GDM1 (cell line): ENCODE measurements at places on chromosomes 5 and 9.

DNA sequence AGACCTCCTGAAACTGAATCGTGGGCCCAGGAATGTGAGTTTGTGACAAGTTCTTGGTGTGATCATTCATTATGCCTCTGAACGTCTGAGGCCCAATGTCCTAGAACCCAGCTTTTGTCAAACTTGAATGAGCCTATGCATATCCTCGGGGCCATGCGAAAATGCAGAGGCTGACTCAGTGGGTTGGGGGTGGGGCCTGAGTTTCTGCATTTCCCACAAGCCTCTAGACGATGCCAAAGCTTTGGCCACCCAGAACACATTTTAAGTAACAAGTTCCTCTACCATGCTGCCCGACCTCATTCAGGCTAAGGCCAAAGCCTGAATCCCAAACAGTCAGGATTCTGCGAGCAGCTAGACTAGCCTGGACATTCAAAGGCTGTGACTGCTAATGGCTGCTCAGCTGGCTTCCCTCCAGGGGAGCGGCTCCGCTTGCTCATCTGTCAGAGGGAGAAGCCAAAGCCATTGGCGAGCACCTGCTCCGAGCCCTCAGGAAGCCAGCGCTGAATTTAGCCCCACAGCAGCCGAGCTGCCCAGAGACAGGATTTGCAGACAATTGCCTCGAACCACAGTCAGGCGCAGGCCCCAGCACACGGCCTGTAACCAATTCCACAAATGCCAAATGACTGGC, 177.5 kb downstream of the ZDHHC21 start:
- DNase-seq: no peak

GRCh38 chr9:116058421-116058820, 95.2 kb upstream of the PAPPA start:
- no peak for DNase-seq

GRCh38 chr5:73938938-73939320, 312.9 kb downstream of the ARHGEF28 start:
- DNase-seq: no peak

DNA sequence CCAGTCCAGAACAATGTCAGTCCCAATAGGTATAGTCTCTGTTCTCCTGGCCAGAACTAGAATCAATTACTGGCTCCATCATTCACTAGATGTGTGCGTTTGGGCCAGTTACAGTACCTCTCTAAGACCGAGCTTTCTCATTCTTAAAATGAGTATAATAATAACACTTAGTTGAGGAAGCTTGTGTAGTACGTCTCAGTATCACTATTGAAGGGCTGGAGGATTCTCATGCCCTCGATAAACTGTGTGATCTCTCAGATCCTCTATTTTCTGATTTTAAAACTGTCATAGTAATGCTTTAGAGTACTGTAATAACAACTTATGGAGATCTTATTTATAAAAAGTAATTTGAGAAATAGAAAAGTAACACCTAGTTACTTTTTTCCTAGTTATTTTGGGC, 50.7 kb downstream of the CDKN2A start:
- DNase-seq: no peak

DNA sequence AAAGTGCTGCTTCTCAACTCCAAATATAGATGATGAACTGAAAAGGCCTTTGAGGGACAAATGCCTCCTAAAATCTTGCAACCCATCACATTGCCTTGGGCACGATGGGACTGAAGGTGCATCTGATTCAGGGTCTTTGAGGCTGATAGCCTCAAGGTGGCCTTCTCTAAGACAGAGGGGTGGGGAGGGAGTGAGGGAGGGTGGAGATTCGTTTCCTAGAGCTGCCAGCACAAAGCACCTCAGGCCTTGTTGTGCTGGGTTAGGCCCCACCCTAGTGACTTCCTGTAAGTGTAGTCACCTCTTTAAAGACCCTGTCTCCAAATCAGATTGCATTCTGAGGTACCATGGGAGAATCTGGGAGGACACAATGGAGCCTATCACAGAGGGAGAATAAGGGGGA, 57.1 kb downstream of the BARX1 start:
- no peak for DNase-seq

DNA sequence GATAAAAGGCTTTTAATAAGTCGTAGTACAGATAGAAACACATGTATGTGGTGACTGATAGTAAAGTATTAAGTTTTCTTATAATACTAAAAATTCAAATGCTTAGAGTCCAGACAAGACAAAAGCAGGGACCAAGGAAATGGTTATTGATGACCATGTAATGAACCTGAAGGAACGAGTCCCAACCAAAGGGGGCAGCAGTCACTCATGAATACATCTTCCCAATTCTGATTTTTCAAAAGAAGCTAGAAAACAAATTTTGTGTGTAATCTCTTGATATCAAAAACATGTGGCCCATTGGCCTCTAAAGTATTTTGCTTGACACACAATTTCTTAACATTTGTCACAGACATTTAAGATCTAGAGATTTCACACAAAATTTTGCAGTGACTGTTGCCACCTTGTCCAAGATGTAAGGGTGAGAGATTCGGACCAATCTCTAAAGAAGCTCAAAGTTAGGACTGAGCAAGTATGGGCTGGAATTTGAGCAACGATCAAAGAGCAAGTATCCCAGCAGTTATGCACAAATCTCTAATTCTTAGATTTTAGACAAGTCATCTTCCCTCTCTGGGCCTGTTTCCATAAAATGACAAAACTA, 66.8 kb downstream of the ARL15 start:
- peak; percentile 13 for DNase-seq

GRCh38 chr9:69254223-69254622, 70.8 kb upstream of the ENTREP1 start:
- DNase-seq: no peak

- no peak for DNase-seq
These were observed 23.8 kb upstream of the SLC46A2 start for GRCh38 chr9:112914524-112914923.

GRCh38 chr5:113612060-113612496, 98.6 kb downstream of the YTHDC2 start:
- DNase-seq: no peak

DNA sequence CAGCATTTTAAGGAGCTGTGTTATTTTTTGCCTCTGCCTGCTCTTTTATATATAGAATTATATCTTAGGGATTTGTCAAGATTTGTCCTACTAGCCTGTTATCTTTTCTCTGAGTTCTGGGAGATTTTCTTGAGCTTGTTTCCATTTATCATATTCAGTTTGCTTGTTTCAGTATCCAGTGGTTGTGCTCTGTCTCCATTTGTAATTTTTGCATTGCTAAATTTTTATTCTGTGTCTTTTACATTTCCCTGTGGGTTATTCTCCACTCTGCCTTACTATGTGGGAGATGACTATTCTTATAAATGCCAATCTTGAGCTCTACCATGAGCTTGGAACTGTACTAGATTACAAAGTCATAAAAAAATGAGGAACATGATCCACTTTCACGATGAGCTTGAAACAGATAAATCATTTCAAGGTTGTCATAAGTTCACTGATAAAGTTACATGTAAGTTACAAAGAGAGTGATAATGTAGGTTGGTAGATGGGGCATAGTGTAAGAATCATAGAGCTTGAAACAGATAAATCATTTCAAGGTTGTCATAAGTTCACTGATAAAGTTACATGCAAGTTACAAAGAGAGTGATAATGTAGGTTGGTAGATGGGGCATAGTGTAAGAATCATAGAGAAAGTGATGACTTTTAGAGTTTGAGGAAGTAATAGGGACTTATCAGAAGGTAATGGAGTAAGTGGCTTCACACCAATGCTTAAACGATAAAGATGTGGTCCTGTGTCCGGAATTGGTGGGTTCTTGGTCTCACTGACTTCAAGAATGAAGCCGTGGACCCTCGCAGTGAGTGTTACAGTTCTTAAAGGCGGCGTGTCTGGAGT, 287.3 kb downstream of the ADGRV1 start:
- no peak for DNase-seq

- DNase-seq: no peak
These were observed 71.8 kb upstream of the CLINT1 start for GRCh38 chr5:157930710-157931109.

GRCh38 chr9:17481565-17481964, 97.3 kb upstream of the SH3GL2 start:
- DNase-seq: no peak

GRCh38 chr9:108022246-108022935, 532.8 kb upstream of the KLF4 start:
- no peak for DNase-seq

DNA sequence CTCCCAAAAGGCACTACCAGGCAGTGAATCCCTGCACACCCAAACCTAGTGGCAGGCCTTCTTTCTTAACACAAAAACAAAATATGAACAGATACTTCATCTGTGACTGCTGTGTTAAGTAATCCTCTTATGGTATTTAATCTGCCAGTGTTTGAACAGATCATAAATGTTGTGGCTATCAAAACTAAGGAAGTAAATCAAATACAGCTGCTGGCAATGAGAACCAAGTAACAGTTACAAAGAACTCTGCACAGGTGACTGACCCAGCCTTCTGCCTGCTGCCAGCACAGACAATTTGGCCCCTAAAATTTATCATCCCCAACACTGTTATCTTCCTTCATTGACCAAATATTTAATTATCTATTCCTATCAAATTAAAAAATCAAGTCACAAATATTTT, 78.0 kb downstream of the GNAQ start:
- no peak for DNase-seq

GRCh38 chr9:92887880-92888338, 10.1 kb upstream of the ZNF484 start:
- peak; percentile 12 for DNase-seq
